Epithelial cell of proximal tubule (primary cell): ENCODE measurements at places on chromosomes 6 and 20.

DNA sequence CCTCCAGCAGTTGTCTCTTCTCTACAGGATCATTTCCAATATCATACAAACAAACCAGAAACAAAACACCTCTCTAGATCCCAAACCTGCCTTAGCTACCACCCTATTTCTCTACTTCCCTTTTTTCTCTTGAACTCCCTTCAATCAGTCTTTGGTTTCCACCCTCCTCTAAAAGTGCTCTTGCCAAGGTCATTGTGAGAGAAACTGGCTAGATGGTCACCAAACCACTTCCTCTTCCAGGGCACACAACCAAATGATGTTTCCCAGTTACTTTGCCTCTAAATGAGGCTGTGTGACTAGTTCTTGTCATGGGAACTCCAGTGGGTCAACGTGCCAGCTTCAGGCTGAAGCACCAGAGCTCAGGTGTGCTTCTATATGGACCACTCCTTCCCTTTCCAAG lies 85.8 kb upstream of the ARMC2 start:
- no peak for DNase-seq

GRCh38 chr6:12483712-12484111 lies 193.6 kb downstream of the EDN1 start:
- peak; percentile 82 for DNase-seq

- no peak for DNase-seq
Observed at GRCh38 chr6:116329156-116329555, 41.6 kb upstream of the DSE start.

- no peak for DNase-seq
Observed at GRCh38 chr6:134261766-134262165, 56.1 kb downstream of the SGK1 start.

DNA sequence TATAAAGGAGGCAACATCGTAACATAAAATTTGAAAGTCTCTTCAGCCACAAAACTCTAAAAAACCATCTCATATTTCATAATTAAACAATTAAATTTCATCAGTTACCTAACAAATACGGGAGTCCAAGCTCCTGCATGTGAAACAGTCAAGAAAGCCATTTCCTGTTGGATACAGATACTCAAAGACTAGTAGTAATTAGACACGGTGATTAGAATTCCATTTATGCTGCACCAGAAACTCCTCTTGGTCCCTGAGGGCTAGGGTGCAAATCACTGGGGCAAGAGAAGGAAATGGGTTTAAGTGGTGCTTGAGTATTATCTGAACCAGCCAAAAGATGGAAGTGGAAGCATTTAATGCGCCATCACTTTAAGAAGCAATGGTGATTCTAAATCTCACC lies 27.4 kb downstream of the TRAM2 start:
- DNase-seq: no peak

DNA sequence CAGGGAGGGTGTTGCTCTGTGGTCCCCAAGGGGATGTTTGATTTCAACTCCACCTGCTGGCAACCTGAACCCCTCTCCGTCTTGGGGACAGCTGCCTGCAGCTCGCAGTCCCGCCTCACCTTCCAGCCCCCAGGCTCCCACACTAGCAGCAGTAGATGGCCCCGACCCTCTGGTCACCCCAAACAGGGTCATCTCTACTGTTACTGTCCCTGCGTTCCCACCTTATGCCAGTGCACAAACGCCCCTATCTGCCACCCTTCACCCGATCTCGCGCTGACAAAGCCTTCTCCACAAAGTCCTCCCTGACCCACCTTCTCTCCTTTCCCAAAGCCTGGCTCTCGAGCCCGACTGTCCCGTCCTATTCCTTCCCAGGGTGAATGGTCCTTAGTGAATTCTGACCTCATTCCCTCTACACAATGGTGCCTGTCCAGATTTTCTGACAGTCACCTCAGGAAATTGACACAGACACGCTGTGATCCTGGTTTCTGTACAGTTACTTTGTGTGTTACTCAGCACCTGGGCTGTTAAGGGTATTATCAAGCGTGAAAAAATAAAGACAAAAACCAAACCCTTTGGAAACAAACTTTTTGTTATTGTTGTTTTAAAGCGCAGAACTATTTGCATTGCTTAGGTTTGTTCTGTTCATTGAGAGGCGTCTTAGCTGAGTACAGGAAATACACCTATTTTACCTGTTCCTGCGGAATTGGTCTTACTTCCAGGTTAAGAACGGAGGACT lies 728 bp downstream of the FUT9 start:
- no peak for DNase-seq

DNA sequence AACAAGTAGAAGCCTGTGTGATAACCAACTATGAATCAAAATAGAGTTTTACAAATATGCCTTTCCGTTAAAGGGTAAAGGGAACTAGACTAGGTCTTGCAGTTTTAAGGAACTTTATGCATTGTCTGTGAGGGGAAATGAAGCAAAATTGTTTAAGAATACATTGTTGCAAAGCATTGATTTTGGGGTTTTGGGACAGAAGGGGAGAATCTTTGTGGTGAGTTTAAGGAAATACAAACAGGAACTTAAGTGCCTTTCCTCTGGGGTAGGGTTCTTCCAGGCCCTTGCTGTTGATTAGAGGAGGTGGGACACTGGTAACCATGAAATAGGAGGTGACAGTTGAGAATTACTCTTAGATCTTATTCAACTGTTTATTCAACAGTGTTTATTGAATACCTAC lies 4.7 kb downstream of the MAPK14 start:
- DNase-seq: no peak

GRCh38 chr6:4864519-4864918 lies 88.3 kb downstream of the CDYL start:
- no peak for DNase-seq

DNA sequence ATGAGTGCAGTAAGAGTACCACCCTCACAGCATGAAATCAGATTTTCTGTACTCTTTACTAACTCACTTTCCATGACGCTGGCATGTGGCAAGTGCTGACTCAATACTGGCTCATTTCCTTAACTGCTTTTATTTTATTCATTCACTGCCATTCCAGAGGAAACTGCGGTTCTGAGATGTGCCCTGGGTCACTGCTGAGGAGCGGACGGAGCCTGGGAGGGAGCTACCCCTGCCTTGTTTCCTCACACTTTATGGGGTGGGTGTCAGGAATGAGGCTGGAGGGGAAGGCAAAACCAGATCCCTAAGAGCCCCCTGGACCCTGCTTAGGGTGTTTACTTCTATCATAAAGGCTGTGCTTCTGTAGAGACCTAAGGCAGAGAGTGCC lies 14.4 kb downstream of the NT5E start:
- peak; percentile 87 for DNase-seq

DNA sequence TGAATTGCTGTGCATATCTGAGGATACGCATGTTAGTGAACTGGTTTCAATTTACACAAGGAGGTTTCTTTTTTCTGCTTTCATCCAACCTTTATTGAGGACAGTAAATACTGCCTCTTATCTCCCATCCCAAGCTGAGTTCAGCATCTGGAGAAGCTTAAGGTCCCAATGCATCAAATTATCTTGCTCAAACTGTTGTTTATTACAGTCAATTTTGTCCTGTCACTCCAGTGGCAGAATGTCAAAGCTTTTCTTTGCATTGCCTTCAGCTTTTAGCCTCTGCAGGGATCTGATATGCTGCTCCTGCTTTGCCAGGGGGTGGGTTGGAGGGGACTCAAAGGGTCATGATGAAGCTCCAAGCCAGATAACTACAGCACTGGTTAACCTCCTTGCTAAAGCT lies 435.4 kb upstream of the SOX4 start:
- DNase-seq: no peak

DNA sequence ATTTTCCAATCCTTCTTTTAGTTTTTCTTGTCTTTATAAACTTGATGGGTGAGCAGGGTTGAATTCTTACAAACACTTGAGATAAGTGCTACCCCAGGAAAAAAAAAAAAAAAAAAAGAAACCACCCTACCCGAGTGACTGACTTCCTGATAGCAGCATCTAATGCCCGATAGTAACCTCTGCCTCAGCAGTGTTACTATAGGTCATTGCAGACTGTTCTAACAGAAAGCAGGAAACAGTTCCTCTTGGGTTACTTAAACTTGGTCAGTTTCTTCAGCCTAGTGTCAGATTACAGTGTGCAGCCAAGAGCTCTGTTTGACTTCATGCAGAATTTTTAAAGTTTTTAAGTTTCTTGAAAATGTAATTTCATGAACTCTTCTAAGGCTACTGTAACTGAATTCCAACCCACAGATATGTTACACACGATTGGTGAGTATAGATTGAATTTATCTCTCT lies 2.1 kb downstream of the MYLIP start:
- DNase-seq: peak; percentile 54

- no peak for DNase-seq
Observed at GRCh38 chr6:44036196-44036595, 91.1 kb downstream of the MRPL14 start.

DNA sequence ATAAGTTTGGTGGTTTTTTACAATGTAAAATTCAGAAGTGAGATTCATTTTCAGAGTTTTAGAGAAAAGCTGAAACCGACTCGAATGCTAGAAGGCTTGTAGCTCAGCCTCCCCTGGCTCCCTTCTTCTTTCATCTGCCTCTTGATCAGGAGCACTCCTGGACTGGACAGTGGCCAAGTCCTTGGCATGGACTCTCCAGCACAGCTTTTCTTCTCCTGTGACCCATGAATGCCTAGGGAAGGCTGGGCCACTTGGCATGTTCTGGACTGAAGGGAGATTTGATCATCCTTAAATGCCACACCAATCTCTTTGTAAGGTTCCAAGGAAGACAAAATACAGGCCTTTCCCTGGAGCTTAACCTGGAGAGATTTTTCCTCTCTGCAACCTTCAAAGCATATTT lies 384.0 kb upstream of the SASH1 start:
- no peak for DNase-seq

DNA sequence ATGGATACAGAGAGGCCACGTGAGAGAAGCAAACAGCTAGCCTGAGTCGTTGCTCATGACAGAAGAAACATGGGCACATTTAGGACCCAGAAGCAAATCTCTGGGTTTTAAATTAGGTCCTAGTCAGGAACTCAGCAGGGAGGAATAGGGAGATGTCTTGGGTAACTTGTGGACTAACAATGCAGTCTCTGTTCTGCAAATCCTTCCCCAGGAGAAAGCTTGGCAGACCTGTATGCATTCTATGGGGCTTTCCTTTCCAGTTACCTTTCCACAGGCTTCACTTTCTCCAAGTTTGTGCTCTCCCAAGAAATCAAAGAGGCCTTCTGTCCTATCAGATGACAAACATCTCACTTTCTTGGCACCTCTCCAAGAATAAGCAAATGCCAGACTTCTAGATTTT lies 47.2 kb upstream of the PLCB4 start:
- DNase-seq: no peak

- no peak for DNase-seq
Observed at GRCh38 chr6:8831366-8832152, 396.2 kb upstream of the SLC35B3 start.

DNA sequence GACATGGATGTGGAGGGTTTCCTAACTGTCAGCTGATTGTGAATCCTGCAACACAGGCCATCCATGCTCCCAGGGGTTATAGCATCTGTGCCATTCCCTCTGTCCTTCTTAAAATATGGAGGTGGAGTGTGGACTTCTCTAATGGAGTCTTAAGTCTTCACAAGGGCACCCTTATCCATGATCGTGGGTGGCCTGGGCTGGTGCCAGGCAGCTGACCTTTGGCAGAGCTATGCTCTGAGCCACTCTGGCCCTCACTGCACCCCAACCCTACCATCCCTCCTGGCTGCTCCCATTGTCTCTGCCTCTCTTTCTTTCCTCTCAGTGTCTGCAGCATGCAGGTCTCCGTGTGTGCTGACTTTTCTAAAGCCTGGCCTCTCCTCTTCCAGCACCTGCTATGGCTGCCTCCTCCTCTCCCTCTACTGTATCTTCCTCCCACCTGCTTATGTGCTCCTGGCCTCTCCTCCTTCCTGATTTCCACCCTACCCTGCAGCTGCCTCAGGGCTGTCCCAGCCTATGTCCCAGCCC lies 11.2 kb upstream of the PCMTD2 start:
- no peak for DNase-seq

- DNase-seq: no peak
Observed at GRCh38 chr6:17622144-17622543, 22.0 kb downstream of the FAM8A1 start.

GRCh38 chr6:15150207-15150606 lies 95.7 kb upstream of the JARID2 start:
- no peak for DNase-seq
